ENCODE measurements at places on chromosomes 2 and 18.

GRCh38 chr18:36120297-36120696 lies 8.8 kb downstream of the SLC39A6 start:
- no peak for DNase-seq

- no peak for DNase-seq
These were observed 122.1 kb downstream of the DTNB start for GRCh38 chr2:25551316-25551715.

DNA sequence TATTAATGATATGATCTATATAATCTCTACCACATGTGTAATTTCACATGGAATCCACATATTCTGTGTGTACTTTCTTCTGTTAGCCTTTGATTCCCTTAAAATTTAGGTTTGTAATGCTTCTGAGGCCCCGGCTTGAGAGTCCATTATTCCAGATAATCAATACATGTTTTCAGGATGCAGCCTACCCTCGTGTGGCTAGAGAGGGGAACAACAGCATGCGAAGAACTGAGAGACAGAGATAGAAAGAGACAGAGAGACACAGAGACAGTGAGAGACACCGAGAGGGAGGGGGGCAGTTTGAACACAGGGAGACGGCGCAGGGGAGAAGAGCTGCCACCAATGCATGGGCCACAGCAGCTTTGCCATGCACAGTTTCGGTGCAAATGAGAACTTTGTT lies 185.4 kb downstream of the SNTG2 start:
- DNase-seq: no peak

GRCh38 chr18:77178559-77178958 lies 46.0 kb upstream of the MBP start:
- no peak for DNase-seq

- DNase-seq: no peak
These were observed 14.5 kb downstream of the CNNM4 start for GRCh38 chr2:96775160-96775559.

DNA sequence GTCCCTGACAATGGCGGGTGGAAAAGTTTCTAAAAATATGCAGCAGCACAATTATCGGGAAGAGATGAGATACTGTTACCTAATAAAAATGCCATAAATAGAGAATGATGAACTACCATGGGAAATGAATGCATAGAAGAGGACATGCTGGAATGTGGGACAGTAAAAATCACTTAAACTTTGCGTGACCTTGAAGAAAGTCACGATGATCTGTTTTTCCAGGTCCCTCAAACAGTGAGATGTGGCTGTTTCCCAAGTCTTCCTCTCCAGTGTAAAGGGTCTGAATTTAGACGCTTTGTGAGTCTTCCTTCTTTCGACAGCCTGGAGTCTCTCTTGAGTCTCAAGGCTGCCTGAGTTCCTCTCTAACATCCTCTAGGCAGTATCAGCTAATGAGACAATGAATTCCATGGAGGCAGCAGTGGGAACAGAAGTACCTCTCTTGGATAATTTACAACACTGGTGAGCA lies 1.4 kb downstream of the CLUL1 start:
- DNase-seq: no peak

DNA sequence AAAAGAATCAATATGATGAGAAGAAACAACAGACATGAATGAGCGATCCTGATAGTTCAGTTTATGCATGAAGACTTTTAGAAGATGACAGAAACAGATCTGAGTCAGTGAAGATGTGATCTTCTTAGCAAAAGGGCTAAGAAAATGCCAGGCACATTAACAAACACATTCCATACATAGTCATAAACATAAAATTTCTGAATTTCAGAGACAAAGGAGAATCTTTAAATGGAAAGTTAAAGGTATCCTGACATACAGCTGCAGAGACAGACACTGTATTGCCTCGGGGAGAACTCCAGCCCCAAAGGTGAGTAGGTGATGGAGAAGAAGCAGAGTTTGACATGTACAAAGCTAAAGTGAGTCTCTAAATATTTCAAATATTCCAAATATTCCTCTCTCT lies 40.6 kb upstream of the FN1 start:
- DNase-seq: no peak

DNA sequence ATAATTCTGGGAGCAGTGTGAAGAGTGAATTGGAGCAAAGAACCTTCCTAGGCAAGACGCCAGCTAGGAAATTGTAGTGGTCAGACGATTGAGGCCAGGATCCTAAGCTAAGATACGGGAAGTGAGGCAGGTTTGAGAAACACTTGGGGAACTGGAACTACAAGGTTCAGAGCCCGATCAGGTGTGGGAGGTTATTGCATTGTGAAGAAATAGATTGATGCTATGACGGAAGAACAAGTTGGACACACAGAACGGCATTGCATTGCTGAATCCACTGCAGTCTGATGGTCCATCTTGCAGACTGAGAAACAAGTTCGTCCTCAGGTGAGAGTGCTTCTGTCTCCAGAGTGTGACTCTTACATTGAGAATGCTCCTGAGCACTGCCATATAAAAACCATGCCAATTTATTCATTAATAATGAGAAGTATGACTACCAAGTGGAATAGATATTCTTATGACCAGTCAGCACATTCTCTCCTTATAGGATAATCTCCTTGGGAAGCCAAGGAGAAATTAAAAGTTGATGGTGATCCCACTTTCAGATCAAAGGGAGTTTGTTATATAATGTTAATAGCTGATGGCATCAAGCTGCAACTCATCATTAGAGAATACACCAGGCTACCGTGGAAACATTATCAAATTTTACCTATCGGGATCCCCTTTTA lies 30.9 kb downstream of the ANTXR1 start:
- DNase-seq: no peak

DNA sequence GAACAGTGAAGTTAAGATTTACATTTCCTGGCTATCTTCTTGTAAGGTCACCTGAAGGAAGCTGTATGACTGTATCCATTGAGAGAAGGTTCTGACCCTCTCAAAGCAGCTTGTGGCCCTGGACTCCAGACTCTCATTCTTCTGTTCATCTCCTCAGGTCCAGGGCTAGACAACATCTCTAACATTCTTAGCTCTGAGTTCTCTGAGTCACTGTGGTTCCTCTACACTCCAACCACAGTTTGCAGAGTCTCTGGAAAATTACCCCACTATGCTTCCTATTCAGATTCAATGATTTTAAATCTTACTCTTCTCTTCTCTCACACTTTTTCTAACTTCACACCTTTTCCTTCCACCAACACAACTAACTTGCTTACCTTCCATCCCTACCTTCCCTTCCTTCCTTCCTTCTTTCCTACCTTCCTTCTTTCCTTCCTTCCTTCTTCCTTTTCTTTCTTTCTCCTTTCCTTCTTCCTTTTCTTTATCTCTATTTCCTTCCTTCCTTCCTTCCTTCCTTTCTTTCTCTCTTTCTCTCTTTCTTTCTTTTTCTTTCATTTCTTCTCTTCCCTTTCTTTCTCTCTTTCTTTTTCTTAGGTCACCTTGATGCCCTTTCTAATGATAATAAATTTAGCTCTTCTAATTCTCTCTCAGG lies 824.3 kb upstream of the ZEB2 start:
- no peak for DNase-seq

DNA sequence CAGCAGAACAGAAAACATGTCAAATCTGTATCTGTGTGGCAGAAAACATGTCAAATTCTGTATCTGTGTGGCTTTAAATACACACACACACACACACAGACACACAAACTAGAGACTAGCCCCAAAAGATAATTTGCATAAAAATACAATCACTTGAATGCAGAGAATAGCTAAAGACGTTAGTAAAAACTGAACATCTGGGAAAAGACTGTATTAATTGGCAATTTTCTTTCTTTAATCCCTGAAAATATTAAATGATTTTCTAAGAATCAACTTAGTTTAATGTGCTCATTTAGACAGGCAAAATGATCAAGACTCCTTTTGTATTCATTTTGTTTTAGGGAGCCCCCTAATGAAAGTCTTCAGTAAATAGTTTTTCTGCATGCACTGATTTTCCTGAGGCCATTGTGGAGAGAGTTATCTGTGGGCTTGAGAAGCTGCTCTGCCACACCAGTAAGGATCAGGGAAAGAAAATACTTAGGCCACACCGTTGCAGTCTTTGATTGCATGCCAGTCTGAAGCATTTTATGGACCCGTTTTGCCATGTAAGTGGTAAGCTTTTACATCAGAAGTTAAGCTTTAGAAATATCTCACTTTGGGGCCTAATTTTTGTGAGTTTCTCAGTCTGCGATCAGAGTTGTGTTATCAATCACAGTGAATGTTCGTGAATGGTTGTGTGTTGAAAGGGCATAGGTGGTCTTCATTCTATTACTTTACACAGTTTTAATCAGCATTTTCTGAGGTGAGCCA lies 2.2 kb downstream of the SPATS2L start:
- no peak for DNase-seq

- DNase-seq: no peak
These were observed 844.9 kb upstream of the CRIM1 start for GRCh38 chr2:35510636-35511035.

DNA sequence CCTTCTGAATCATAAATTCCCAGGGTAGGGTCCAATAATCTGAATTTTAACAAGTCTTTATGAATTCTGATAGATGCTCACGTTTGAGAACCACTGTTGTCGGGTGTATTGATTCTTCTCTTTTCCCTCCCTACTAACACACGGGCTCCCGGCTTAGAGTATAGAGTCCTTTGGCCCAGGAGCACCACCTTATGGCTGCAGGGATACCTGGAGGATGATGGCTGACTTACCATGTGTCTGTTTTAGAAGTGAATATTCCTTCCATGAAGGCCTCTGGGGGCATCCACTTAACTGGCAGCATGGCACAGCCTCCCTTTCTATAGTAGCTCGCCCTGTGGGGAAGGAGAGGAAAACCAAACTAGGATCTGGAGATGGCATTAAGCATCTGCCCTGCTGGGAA lies 91.7 kb downstream of the CLIP4 start:
- no peak for DNase-seq

- DNase-seq: no peak
These were observed 19.2 kb downstream of the ABI2 start for GRCh38 chr2:203347375-203347774.

DNA sequence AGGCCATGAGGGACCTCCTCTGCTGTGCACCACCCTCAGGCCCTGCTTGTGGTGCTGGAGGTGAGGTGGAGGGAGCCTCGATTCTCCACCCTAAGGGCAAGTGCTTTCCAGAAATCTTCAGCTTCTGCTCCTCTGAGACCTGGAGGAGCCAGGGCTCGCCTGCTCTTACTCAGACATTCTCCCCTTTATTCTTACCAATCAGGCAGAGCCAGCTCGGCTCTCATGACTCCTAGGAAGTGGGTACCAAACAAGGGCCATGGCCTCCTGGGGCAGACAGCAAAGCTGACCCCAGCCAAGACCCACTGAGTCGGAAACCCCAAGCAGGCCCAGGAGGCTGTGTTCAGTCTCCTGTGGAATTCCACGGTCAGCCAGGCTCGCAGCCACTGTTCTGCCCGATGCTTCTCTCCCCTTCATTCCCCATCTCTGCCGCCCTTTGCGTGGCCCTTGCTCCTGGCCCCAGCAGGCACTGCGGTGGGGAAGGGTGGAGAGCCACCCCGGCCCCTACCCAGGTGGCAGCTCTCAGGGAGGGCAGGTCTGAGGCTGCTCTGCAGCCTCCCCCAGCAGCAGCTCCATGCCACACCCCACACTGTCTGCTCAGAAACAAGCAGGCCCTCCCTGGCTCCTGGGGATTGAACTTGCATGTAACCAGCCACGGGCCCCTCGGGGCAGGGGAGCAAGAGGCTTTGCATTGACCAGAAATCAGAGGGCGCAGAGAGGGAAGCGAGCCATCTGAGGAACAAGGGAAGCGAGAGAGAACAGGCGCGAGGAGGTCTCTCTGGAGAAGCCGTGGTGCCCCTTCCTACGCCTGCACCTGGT lies 24.0 kb downstream of the HS1BP3 start:
- DNase-seq: no peak

- DNase-seq: no peak
These were observed 140.3 kb upstream of the RAB12 start for GRCh38 chr18:8468921-8469335.

- DNase-seq: no peak
These were observed 131.7 kb upstream of the TNP1 start for GRCh38 chr2:216991563-216991962.

GRCh38 chr2:119495948-119496347 lies 28.3 kb downstream of the SCTR start:
- DNase-seq: no peak

GRCh38 chr18:69814861-69815385 lies 132.8 kb downstream of the CD226 start:
- no peak for DNase-seq

DNA sequence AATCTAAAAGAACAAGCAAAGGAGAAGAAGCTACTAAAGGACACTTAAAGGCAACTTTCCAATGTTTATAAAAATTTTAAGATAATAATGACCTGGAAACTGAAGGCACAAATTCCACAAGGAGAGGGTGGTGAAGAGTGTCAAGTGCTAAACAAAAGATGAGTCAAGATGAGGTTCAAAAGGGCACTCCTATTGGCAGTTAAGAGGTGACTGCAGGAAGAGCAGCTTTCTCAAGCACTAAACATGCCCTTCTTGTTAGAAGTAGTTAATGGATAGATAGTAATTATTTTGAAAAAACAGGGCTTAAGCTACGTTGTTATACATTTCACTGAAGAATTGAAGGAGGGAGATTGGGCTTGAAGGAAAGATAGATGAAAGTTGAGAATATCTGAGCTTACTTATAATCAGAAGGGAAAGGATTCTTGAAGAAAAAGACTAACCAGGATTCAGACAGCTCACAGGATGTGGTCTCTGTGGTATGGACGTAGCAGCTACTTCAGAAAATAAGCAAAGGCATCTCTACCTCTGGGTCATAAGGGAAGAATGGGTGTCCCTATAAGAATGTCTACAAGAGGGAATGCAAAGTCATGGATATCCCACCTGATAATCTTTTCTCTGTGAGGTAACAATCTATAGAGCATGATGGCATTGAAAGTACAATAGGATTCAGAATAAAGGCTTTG lies 454.7 kb upstream of the SLC39A10 start:
- DNase-seq: no peak

DNA sequence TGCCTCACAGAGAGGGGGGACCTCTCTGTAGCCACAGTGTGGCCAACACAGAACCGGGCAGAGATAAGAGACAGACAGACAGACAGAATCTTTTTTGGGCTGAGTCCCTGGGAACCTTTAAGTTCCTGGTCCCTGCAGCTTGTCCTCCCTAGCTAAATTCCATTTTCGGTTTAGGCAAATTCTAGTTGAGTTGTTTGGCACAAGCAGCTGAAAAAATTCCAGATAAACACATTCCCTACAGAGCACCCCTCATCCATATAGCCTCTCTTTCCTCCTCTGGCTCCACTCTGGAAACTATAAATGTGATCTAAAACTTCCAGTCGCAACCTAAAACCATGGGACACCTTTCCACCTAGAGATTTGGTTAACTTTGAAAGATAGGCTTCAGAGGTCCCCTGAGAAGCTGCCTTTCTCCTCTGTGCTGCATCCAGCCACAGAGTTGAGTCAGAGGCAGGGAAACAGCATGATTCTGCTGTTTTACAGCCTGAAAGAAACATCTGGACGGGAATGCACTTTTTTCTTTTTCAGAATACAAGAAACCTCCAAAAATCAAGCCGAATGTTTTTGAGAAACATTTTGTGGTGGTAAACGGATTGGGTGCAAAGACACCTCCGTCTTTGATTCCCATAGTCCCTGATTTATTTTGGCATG lies 30.9 kb downstream of the SLC4A3 start:
- no peak for DNase-seq

GRCh38 chr2:101168706-101169105 lies 17.5 kb upstream of the TBC1D8 start:
- DNase-seq: no peak
